ENCODE measurements at places on chromosomes 5 and 9.

- DNase-seq: no peak
Measured at GRCh38 chr9:27785714-27786100, 212.4 kb upstream of the C9orf72 start.

- no peak for DNase-seq
Measured at GRCh38 chr5:85628153-85628552, 989.6 kb upstream of the COX7C start.

- no peak for DNase-seq
Measured at GRCh38 chr9:130040984-130041647, 1.9 kb downstream of the FNBP1 start.

GRCh38 chr5:32504989-32505596, 60.6 kb upstream of the ZFR start:
- peak; percentile 43 for DNase-seq

DNA sequence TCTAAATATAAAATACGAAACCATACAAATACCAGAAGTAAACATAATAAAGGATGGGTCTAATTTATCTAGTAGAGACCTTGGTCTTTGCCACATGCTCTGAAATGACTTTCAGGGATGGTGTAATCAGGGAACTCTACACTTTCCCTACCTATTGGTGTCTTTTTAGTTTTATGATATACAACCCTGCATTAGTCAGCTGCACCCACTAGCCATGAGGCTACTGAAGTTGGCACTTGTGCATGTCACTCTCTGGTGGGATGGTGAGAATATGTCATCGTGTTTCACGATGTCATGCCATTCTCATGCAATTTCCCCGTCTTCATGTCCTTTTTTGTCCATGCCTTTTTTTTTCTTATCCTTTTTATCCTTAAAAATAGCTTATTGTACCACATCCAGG, 234.9 kb upstream of the ACTBL2 start:
- DNase-seq: no peak

DNA sequence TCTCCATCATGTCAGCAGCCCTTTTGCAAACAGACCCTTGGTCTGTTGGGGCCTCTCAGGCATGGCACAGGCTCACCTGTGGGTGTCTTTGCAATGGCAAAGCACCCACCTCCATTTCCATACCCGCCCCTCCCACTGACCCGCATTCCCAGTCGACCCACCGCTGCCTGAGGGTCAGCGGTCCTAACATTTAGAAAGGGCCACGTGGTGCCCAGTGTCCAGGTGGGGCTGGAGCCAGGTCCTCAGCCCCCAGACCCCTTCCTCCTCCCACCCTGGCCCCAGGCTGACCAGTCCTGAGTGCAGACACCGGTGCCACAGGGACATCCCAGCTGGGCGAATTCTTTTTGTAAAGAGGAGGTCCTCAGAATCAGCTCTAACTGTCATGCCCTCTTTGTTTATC, 43.3 kb upstream of the CEP72 start:
- DNase-seq: no peak

GRCh38 chr5:38164776-38165399, 93.5 kb upstream of the EGFLAM start:
- DNase-seq: no peak

DNA sequence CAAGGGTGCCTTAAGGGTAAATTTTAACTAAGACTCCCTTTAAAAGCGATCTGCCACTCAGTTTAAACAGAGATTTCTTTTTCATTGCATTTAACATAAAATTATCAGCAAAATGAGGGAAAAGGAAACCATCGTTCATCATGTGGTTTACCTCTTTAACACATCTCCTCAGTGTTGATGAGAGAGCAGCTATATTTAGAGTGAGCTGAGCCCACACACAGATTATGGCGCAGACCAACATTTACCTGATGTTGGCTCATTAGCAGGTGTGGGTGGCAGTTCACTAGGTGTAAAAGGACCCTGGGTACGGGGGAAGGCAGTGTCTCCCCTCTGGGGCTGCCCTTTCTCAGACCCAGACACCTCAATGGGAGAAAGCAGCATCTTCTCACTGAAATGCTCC, 149.8 kb downstream of the ENTREP1 start:
- DNase-seq: no peak

- no peak for DNase-seq
Measured at GRCh38 chr5:134507452-134507851, 18.0 kb upstream of the JADE2 start.

DNA sequence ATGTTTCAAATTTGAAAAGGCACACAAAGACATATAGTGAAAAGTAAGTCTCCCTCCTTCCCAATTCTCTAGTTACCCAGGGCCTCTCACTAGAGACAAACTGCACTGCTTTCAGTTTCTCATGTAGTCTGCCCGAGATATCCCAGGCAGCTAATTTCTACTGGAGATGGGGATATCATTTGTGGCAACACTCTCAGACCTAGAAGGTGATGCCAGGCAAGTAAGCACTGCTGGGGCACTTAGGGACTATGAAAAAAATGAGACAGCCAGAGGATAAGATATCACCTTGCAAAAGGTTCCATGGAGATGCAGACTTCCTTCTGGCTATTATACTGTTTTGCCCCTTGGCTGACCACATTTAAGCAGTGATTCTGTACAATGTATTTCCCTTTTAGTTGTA, 12.6 kb downstream of the SIL1 start:
- no peak for DNase-seq

DNA sequence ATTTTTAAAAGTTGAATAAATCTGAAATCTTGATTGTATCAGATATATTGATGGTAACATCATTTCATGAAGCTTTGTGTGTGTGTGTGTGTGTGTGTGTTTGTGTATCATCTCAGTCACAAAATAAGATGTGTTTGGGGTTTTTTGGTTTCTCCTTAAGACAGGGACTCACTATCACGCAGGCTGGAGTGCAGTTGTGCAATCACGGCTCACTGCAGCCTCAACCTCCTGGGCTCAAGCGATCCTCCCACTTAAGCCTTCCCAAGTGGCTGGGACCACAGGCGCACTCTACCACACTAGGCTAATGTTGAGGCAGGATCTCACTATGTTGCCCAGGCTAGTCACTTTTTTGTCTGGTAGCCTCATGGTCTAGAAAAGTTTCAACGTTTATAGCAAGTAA, 83.4 kb upstream of the DMRT1 start:
- no peak for DNase-seq

- DNase-seq: no peak
Measured at GRCh38 chr9:31114346-31114745, 1270.1 kb upstream of the ACO1 start.

GRCh38 chr5:32690153-32690552, 21.0 kb upstream of the NPR3 start:
- no peak for DNase-seq

DNA sequence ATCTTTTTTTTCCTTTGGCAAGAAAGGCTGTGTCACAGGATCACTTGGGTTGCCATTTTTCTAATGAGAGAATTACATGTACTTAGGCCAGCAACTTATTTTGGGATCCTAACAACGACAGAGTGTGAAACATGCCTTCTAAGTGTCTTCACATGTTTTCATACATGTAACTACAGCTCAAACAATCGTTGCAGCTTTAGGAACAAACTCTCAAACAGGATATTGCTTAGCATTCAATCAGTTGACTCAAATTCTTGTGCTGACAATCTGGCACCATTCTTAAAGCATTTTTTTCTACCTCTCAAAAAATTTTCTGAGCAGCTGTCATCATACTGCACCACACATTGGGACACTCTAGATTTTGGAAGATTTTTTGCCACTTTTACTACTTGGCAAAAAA, 435.5 kb downstream of the HINT1 start:
- no peak for DNase-seq

DNA sequence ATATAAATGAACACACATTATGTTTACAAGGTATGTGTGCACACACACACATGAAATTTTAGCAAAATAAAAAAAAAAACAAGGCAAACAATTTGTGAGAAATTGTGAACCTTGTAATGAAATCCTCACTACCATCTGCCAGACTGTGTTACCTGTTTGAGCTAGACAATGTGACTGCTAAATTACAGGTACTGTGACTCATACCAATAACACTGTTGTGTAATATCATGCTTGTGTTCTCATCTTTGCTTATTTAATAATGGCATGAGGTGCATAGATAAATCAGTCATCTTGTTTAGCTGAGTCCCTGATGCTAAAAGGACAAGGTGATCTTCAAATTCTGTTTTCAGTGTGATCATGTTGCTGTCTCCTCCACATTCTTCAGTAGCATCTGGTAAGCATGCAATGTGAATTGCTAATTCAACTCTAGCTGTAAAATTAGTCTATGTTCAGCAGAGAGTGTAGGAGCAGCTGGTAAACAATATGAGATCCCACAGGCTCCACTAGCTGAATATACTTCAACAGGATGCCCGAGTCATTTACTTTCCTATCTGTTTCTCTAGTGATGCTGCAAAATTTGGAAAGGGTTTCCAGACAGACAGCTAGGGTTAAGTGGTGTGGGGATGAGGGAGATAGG, 966.3 kb upstream of the C9orf72 start:
- no peak for DNase-seq

- peak; percentile 80 for DNase-seq
Measured at GRCh38 chr5:40221796-40222195, 457.9 kb upstream of the PTGER4 start.

DNA sequence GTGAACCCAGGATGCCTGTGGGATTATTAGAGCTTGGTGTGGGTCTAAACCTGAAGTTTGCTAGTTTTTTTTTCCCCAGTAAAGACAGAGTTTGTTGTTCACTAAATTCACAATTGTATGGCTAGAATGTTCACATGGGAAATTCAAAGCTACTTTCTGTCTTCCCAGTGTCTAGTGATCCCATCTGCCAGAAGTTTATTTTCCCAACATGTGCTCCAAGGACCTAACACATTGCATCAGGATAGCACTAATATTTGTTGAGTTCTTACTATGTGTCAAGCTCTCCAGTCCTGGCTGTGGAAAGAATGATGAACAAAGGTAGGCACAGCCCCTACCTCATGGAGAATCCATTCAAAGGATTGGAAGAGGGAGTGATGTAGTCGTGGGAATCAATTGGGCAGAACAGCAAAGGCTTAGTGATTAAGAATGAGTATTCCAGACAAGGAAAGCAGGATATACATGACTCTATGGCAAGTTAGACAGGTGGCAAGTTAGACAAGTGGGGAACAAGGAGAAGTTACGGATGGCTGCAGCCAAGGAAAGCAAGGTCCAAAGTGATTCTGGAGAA, 521.5 kb upstream of the WWC1 start:
- no peak for DNase-seq

DNA sequence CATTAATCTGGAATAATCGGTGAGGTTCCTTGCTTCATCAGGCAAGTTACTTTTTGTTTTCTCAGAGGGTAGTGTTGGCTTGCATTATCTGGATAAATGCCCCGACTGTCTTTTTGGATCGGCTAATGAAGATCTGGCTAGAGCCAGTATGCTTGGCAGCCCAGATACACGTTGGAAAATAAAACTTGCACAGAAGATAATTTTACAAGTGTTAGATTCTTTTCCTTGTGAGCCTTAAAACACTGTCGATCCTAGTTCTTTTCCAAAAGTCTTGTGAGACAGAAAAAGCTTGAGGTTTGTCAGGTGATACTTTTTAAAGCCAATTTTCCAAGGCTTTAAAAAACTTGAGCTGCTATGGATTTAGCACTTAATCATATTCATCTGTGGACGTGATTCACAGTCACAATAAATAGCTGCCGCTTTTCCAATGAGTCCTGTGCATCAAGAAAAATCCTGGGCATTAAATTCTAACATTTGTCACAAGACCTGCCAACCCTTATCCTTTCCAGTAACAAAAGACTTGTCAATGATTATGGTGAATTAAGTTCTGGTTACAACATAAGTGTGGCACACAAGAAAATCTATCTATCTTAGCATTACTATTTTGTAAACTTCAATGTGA, 68.5 kb downstream of the PRLR start:
- DNase-seq: no peak

- no peak for DNase-seq
Measured at GRCh38 chr5:100496296-100496695, 38.9 kb upstream of the FAM174A start.
